ENCODE measurements at places on chromosomes 3 and 15.

- no peak for DNase-seq
Measured at GRCh38 chr15:37819191-37819590, 115.2 kb upstream of the TMCO5A start.

- DNase-seq, result no peak
Measured at GRCh38 chr3:57757642-57758297, 1.7 kb downstream of the SLMAP start.

GRCh38 chr3:24287755-24288450 lies 206.7 kb downstream of the THRB start:
- DNase-seq, result no peak

- DNase-seq, result no peak
Measured at GRCh38 chr3:175433026-175433674, 574.0 kb downstream of the NAALADL2 start.

DNA sequence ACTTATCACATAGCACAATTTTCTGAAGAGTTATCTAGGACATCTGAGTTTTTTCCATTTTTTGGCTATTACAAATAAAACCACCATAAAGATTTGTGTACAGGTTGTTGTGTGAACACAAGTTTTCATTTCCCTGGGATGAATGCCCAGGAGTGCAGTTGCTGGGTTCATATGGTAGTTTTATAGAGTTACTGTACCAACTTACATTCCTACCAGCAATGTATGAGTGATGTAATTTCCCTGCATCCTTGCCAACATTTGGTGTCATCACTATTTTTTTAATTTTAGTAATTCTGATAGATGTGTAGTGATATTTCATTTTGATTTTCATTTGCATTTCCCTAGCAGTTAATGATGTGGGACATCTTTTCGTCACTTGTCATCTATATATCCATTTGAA lies 20.5 kb downstream of the FILIP1L start:
- DNase-seq, result no peak

- no peak for DNase-seq
Measured at GRCh38 chr3:78794431-78794830, 973.4 kb downstream of the ROBO1 start.

- peak; percentile 80 for DNase-seq
Measured at GRCh38 chr3:134464064-134464688, 21.6 kb downstream of the ANAPC13 start.

GRCh38 chr3:52813810-52814209 lies 16.7 kb downstream of the ITIH4 start:
- DNase-seq, result no peak

GRCh38 chr3:108071368-108071767 lies 19.5 kb downstream of the CD47 start:
- DNase-seq, result no peak

DNA sequence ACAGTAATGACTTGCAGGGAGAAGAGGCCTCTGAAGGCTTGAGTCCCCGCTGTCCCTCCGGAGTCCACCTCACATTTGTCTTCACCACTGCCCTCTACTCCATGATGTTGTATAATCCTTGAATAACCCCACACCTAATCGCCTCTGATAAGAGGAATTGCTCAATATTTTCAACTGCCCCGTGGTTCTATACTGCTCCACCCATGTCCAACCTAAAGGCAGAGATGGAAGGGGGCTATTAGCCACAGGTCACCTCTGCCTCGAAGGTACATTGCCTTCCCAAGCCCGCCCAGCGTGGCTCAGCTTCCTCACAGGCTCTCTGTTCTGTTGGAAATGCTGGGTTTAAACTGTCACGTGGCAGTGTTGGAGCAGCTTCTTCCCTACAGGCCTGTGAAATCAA lies 12.4 kb downstream of the TLR9 start:
- no peak for DNase-seq

DNA sequence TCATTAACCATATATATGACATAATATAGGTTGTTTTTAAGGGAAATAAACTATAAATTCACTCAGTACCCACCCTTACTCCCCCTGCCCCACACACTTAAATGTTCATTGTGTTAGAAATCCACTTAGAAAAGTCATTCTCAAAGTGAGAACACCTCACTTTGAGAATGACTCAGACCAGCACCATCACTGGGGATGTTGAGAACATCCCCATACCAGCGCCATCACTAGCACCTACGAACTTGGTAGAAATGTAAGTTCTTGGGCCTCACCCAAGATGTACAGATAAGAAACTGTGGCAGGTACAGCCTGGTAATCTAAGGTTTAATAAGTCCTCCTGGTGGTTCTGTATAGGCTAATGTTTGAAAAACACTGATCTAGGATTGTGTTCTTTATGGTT lies 362.6 kb downstream of the LPP start:
- DNase-seq, result no peak

DNA sequence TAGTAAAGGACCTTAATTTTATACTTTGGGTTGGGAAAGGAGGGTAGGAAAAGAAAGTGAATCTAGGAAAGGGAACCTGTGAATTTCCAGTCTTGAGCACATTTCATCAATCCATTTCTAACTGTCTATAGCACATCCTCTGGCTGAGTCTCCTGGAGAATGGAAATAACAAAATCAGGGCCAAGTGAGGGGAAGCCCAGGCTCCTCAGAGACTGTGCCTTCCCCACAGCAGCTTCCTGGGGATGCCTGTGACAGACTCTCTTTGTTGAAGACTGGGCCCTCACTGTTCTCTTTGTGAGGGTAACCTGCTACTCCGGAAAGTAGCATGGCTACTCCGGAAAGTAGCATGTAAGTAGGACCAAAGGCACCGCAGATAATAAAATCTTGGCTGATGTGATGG lies 22.6 kb upstream of the CSPG5 start:
- DNase-seq, result no peak

GRCh38 chr3:190258634-190259033 lies 63.6 kb downstream of the CLDN1 start:
- DNase-seq, result no peak

DNA sequence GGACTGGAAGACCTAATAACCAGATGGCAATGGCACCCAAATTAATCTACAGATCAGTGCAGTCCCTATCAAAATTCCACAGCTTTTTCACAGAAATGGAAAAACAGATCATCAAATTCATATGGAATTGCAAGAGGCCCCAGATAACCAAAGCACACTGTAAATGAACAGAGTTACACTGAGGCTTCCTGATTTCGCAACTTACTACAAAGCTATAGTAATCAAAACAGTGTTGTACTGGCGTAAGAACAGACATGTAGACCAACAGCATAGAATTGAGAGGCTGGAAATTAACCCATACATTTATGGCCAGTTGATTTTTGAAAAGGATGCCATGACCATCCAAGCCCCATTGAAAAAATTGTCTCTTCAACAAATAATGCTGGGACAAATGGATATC lies 16.2 kb downstream of the XPC start:
- DNase-seq, result no peak

DNA sequence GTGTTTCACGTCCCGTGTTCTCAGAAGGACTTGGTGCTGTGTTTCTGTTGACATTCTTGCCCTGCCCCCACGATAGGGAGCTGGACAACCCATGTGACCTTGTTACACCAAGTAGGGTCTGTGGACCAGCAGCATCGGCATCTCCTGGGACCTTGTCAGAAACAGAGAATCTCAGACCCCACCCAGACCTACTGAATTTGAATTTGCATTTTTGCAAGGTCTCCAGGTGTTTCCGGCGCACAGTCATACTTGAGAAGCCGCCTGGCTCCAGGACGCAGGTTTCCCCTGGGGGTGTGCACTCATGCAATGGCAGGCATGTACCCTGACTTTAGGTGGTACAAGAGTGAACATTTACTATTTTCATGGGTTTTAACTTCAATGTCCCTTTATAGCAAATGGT lies 117.9 kb downstream of the TLE3 start:
- no peak for DNase-seq

DNA sequence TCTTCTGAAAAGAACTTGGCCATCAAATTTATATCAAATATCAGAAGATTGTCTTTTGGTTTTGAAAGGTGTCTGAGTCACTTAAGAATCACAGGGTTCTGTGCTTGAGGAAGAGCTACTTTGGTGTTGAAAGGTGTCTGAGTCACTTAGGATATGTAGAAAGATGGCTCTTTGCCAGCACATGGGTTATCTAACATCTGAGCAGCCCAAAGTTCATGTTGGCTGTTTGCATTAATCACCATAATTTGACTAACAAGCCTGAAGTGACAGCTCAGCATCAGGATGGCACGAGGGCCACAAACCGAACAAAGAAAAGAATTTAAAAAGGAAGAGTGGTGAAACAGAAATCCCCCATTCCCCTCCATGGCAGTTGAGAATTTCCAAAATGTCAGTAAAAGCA lies 190.5 kb upstream of the CMC1 start:
- DNase-seq, result no peak

DNA sequence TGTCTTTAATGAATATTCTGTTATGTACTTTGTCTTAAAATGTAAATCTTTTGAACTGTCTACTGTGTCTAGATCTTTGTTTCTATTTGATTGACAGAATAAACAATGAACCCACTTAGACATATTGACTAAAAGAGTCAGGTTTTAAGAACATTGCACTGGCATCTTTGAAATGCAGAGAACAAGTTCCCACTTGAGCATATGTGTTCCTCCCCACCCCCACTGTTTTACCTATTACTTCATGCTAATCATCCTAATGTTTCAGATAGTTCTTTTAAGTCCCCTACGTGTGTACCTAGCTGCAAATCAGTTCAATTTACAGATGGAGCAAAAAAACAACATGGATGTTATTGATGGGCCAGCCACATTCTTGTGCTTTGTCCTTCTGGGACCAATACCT lies 11.7 kb upstream of the TCF12 start:
- DNase-seq, result no peak

- DNase-seq, result no peak
Measured at GRCh38 chr3:50483374-50483773, 20.1 kb downstream of the CACNA2D2 start.

GRCh38 chr3:195751560-195751959 lies 30.8 kb downstream of the MUC20 start:
- peak; percentile 21 for DNase-seq

DNA sequence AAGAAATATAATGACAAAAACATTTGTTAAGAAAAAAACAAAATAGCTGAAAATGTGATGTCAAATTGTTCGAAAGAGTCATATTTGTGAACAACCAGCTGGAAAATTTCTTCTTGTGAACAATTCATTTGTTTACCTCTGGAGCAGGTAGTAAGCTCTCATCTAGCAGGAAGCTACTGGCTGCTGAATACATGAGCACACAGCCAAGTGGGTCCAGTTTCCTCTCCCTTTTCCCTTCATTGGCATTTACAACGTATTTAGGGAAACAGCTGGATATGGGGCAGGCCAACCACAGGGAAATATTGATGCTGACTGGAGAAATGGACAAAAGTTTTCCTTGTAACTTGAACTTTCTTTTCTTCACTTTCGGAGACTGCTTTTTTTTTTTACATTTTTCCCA lies 1354.7 kb upstream of the EPHA6 start:
- DNase-seq, result no peak

DNA sequence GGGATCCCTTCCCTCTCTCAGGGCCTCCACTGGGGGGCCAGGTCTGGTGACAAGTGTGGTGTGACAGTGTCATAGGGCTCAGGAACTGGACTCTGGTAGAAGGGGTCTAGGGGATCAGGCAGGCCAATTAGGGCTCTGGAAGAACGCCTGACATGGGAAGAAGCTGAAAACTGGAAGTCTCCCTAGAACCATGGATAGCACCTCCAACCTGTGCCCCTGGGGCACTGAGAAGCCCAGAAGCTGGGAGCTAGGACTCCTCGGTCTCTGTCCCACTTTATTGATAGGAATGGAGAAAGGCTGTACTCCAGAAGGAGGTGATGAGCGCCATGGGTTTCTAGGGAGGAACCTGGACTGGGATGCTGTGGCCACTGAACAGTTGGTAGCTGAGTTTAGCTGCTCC lies 30.7 kb downstream of the INSYN1 start:
- no peak for DNase-seq

DNA sequence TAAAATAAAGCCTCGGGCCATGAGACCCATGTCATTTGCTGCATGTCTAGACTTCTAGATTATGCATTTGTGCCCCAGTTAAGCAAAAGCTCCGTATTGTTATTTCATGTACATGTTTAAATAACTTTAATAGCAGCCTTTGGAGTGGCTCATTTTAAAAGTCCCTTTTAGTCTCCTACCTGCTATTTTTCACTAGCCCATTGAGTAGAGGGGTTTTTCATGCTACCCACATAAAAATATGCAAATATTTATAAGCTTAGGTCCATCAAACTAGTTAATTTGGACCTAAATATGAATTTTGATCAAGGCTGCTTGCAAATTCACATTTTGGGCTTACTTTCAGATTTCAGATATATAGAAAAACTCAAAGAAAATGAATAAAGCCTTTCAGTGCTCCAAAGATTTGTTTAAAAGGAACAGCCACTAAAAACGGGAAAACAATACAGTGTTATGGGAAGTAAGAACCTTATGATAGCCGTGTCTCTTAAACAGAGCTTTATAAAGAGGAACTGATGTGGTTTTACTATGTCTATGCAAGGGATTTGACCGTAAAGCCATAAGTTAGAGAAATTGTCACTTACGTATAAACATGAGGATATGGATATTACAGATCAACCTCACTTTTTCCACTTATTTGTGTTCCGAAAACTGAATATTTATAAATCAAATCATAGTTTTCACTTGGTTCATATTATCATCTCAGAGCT lies 30.0 kb downstream of the FILIP1L start:
- no peak for DNase-seq

DNA sequence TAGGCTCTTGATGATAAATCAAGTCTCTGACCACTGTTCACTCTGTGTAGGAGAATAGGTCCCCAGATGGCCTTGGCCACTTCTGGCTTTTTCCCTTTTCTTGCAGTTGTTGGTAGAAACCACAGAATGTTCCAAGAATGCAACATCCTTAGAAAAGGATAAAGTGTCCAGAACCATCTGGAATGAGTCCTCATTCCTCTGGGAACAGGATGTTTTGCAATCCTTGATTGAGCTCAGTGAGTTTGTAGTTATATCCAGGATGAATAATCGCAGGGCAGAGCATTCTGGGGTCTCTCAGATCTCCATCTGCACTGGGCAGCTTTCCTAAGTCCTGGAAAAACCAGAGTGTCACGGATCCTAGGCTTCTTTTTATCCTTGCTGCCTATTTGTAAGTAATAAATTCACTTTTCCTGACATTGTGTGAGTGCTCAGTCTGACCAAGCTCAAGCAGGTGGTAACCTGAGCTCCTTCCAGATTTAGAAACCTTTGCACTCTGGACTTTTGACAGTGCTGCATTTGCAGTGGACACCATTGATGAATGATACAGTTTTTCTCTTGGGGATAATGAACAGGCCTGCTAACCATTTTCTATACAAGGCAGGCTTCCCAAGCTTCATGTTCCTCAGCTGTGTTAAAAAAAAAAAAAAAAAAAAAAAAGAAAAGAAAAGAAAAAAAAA lies 1028.6 kb downstream of the OTOL1 start:
- no peak for DNase-seq

GRCh38 chr3:141972399-141972798 lies 96.0 kb downstream of the ATP1B3 start:
- DNase-seq, result no peak

Data from posterior cingulate gyrus (tissue), 11 donors.